ENCODE measurements at places on chromosomes 1 and 21. TPM values are rescaled to one million over a fixed set of nuclear protein-coding genes. Genes with fewer than 3 reads are reported as not detected.

The LRRN2 gene
- 0.72 TPM for total RNA-seq

The ETNK2 gene
- 2.8 TPM for total RNA-seq

The LIPI gene
- total RNA-seq, result not detected

The SDF4 gene
- total RNA-seq, result 69.9 TPM
